ENCODE measurements at places on chromosomes 5 and 9. TPM values are rescaled to one million over a fixed set of nuclear protein-coding genes. Genes with fewer than 3 reads are reported as not detected.

GRCh38 chr5:120779674-120780073 is 315.6 kb downstream of the PRR16 start:
- DNase-seq = no peak

GRCh38 chr5:98106116-98107031 is 667.1 kb upstream of the RGMB start:
- no peak for DNase-seq

- DNase-seq = no peak
Observed at GRCh38 chr5:134503937-134504437, 21.5 kb upstream of the JADE2 start.

Gene SPOCK1
- polyA plus RNA-seq = 2.1 TPM

Gene LHX3
- not detected for polyA plus RNA-seq

Gene AKNA
- polyA plus RNA-seq = 7.3 TPM

Data from CD14-positive monocyte (primary cell).